ENCODE measurements at places on chromosomes 12 and 14.

- DNase-seq, result no peak
Observed at GRCh38 chr14:63852271-63852816, 460 bp upstream of the SYNE2 start.

DNA sequence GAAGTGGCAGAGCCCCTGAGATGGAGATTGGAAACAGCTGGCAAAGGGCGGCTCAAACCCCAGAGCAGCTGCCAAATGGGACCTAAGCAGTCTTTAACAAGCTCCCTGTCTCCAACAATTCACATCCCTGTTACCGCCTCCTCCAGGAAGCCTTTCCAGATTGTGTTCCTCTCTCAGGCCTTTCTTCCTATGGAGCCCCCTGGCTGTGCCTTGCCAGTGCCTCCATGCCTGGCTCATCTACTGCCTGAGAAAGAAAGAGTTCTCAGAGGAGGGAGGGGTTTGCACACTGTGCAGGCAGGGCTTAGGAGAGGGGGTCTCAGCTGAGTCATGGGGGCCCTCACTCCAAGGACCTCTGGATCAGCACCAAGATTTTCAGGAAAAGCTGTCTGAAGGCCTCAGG is 8.8 kb upstream of the KRT74 start:
- DNase-seq, result no peak

DNA sequence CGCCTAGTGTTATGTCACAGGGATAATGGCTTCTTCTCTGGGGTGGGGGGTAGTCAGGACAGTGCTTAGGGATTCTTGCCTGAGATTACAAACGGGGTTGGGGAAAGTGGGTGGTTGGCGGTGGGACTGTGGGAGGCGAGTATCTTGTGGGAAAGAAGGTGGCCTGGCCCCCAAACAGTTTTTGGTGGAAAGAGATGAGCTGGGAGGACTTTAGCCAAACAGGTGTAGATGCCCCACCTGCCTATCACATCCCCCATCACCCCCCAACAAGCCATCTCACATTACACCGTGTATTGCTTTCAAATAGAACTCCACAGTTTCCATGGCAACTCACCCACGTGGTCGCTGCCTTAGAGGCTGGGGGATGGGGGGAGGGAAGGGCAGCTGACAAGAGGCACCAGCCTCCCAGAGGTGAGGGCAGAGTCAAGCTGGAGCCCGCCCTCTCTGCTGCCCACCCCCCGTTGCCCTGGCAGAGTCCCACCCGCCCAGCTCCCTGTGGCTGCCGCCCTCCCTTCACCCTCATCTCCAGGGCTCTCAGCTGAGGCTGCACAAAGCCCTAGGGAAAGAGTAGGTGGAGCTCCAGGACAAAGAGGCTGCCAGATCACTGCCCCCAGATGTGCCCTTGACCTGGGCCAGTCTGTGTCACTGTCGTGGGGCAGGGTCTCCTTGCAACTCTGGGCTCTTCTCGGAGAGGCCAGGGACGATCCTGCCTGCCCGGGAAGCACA is 98.3 kb downstream of the LRRC74A start:
- no peak for DNase-seq

DNA sequence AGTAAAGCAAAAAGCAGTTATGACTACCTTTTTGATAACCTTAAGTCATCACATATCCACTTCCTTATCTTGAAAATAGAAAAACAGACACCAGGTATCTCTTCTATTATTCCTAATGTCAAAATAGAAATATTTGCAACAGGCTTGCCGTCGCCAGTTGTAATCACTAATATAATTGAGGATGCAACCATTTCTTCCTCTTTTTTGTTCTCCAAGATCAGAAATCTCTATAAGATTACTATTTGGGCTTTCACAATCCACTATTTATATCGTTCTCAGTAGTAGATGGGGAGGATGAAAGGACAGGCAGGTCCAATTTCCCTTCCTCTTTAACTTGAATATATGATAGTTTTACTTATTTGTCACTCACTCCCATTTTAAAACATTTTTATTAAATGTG is 130.2 kb upstream of the HMGA2 start:
- DNase-seq, result no peak

DNA sequence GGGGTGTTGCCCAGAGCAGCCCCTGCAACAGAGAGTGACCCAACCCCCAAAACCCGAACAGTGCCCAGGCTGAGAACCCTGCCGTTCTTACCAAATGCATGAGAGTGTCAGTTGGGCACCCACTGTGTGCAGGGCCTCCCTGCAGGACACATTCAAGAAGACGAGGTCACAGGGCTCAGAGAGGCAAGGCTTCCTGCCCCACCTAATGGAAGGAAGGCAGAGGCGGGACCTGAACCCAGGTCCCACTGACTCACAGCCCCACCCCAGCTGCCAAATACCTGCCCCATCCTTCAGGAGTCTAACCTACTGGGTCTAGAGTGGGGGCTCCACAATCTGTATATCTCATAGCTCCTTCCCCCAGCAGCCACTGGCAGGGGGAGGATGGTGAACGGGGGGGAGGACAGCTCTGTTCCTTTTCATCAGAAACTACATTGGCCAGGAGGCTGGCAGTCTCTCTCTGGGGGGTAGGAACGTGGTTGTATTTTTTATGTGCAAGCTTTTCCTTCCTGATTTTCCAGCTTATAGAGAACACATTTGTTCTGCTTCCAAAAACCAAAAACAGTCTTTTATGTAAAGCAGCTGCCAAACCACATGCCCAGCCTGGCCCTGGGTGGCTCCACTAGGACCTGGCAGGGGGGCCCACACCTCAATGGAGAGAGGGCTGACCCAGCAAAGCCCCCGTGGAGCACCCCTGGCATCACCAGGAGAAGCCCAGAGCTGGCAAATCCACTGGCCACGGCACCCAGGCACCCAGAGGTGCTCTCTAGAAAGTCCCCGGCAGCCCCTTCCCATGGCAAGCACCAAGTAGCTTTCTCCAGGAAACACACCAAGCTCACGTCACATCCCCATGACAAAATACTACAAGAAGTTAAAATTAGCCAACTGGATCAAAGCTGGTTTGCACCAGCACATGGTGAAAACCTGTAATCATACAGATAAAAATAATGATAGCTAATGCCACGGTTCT is 17.0 kb downstream of the NCOR2 start:
- no peak for DNase-seq

GRCh38 chr12:4483885-4484823 is 38.5 kb upstream of the FGF6 start:
- no peak for DNase-seq

DNA sequence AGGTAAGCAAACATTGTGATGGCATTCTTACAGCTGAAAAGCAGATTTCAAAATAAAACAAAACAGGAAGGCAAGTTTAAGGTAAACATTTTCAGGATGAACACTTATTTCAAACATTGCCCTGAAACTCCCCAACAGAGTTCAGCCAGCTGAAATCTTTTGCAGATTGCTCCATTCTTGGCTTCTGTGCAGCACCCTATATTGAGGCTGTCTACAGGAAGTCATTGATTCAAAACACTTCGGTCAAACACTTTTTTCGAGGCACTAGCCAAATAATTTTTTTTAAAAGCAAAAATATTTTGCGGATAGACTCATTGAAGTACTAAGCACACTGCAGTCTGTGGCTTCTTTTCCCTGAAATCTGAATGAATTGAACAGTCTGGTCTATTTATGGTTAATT is 318.1 kb upstream of the PDE3A start:
- no peak for DNase-seq

DNA sequence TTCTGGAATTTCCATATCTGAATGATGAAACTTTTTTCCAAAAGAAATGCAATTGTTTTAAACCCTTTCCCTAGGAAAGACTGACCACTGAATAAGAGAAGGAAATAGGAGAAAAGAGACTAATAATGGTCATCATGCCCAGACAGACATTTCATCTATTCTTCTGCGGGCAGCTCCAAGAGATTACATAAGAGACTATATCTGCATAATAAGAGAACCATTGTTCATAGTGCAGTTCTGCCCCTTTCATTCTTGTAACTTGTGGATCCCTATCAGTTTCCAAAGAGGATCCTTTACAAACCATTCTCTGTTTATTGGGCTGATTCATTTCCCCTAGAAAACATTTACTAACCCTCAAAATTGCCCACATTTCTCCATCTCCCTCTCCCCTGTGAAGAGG is 197.8 kb downstream of the FSCB start:
- no peak for DNase-seq

- no peak for DNase-seq
Observed at GRCh38 chr12:89960011-89960507, 251.4 kb upstream of the ATP2B1 start.

GRCh38 chr14:54715239-54715638 is 148.3 kb downstream of the SAMD4A start:
- DNase-seq, result no peak

GRCh38 chr12:3492793-3493042 is 1.7 kb downstream of the PRMT8 start:
- no peak for DNase-seq

GRCh38 chr12:114686773-114687500 is 3.0 kb upstream of the TBX3 start:
- no peak for DNase-seq

DNA sequence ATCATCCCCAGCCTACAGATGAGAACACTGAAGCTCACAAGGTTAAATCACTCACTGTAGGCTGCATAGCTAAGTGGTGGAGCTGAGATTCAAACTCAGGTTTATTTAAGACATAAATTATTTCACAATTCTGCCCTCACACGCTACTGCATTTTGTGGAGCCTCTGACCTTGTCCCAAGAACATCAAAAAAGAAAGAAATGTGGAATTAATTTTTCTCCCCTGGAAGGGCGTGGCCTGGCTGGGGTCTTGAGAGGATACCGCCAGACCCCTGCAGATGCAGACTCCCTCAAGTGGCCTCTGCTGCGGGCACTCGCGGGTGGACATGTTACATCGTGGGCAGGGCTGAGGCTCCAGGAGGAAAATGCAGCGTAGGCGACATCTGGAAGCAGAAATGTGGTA is 40.6 kb downstream of the LTBP2 start:
- no peak for DNase-seq

GRCh38 chr12:124979568-124979967 is 9.4 kb downstream of the DHX37 start:
- DNase-seq, result no peak

- no peak for DNase-seq
Observed at GRCh38 chr14:22564463-22564862, 24.6 kb downstream of the DAD1 start.

DNA sequence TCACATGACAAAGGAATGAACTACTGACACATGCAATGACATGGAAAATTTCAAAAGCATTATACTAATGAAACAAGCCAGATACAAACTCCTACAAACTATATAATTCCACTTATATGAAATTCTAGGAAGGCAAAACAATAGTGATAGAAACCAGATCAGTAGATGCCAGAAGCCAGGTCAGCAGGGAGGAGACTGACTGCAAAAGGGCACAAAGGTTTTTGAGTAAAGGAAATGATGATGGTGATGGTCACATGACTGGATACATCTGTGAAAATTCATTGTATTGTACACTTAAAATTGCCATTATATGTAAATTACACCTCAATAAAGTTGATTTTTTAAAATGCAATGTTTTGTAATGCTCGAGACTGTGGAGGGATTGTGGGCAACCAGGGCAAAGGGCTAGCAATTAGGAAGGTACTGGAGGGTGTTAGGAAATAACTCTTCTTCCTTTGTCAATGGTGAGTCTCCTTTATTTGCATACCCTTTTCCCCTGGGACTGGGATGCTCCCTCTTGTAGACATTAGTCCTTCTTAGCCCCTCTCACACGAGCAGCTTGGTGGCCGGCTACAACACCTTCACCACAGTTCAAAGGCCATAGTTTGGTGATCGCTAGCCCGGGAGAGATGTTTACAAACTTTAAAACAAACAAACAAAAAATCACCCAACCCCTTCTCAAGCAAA is 6.7 kb upstream of the PRPF40B start:
- DNase-seq, result no peak

DNA sequence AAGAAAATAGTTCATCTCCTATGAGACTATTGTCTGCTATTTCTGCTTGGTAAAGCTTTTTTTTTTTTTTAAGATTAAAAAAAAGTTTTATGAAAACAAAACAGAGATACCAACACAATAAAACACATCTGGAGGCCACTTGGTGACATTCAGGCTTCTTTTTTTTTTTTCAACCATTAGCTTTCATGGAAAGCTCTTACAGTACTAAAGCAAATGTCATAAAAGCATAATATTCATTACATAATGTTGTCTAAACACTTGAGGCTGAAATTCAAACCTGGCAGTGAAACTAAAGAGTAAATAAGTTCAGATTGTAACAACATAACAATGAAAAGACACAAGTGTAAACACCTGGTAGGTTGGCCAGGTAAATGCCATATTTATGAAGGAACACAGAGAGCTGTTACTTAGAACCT is 14.7 kb downstream of the PRICKLE1 start:
- DNase-seq, result no peak

DNA sequence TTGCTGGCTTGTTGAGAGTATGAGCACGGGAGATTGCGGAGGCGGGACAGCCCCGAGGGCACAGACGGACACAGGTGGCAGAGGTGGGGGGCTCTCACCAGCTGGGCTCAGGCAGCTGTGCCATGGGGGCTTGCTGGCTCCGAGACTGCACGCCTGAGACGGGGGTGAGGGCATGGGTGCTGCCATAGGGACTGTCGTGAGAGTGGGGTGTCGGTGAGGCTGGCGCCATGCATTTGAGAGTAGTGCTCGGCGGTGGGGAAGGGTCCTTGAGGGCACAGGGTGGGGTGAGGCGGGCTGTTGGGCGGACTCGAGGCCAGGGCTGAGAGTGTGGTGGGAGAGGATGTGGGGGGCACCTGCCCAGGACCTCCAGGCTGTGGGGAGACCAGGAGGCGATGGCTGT is 40.7 kb upstream of the TEX22 start:
- no peak for DNase-seq

DNA sequence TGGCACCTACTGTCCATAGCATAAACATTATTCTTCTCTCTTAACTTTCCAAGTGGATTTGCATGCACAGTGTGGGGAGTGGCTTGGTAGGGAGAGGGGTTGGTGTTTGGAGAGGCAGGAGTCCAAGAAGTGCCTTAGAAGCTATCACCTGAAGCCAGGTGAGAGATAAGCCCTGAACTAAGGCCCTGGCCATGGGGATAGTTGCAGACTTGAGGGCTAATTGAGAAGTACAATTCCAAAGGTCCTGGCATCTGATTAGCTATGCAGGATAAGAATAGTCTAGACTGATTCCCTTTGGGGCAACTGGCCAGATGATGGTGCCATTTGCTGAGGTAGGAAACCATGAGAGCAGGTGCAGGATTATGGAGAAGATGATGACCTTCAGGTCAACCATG is 2.0 kb upstream of the PCK2 start:
- no peak for DNase-seq

DNA sequence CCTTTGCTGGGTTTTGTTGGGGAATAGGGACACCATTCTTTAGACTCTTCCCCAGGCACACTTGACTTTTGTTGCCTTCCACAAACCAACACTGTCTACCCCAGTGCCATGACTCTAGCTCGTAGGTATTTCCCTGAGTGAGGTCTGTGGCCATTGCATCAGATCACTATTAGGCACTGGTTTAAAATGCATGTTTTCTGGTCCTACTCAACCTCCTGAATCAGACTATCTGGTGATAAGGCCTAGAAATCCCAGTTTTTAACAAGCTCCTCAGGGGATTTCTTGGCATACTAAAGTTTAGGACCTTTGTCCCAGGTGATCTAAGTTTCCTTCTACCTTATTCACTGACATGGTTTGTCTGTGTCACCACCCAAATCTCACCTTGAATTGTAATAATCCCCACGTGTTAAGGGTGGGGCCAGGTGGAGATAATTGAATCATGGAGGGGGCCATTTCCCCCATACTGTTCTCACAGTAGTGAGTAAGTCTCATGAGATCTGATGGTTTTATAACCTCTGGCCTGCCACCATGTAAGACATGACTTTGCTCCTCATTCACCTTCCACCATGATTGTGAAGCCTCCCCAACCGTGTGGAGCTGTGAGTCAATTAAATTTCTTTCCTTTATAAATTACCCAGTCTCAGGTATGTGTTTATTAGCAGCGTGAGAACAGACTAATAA is 87.8 kb upstream of the PSMC1 start:
- DNase-seq, result no peak

- DNase-seq, result no peak
Observed at GRCh38 chr12:116642683-116643082, 83.5 kb downstream of the MAP1LC3B2 start.

Data from stimulated activated CD4-positive, alpha-beta T cell treated with anti-CD3 and anti-CD28 coated beads, TNF-alpha, amount 100 ng/mL, for 4 hours (primary cell).